ENCODE measurements at places on chromosomes 13 and 19.

DNA sequence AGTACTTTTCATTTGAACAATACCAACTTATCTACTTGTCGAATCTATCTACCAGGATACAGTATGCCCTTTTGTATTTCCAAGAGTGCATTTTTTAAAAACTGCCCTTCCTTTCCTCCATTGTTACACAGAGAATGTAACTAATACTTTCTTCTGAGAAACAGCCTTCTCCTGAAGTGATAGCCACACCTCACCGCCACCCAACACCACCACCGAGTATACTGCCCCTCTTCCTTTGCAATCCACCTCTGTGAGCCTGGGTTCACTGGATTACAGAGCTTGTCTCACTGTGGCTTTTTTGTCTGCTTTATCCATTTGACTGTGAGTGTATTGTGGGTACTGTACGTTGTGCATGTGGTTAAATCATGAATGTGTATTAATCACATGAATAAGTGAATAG is 305.4 kb downstream of the KLF12 start:
- no peak for DNase-seq

GRCh38 chr19:17405250-17406045 is at the start of gene BST2:
BST2 (minus strand) TSS chr19:17405630; CDS start chr19:17405575, 55 bp downstream.
- no peak for DNase-seq

GRCh38 chr19:39780894-39781293 is 2.2 kb downstream of the LEUTX start:
- no peak for DNase-seq

DNA sequence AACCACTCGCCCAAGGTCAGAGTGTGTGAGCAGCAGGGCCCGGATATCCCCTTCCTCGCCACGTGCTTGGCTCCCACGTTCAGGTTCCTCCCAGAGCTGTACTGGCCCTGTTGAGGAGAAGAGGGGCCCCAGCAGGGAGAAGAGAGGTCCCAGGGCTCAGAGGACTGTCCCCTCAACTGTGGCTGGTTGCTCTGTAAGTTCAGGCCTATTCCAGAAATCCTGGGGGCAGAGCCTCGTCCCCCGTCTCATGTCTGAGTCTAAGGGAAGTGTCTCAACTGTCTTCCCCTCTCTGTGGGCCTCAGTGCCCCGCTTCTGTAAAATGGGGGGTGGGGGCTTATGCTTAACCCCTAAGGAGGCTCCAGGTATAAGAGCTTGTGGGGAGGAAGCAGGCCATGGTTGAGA is 3.9 kb downstream of the PPP5C start:
- no peak for DNase-seq

GRCh38 chr13:108828086-108828815 is 198.8 kb downstream of the MYO16 start:
- no peak for DNase-seq

GRCh38 chr19:32268381-32268780 is 77.0 kb upstream of the ZNF507 start:
- DNase-seq = no peak

- no peak for DNase-seq
These were observed 16.8 kb downstream of the PHF11 start for GRCh38 chr13:49512578-49512977.

DNA sequence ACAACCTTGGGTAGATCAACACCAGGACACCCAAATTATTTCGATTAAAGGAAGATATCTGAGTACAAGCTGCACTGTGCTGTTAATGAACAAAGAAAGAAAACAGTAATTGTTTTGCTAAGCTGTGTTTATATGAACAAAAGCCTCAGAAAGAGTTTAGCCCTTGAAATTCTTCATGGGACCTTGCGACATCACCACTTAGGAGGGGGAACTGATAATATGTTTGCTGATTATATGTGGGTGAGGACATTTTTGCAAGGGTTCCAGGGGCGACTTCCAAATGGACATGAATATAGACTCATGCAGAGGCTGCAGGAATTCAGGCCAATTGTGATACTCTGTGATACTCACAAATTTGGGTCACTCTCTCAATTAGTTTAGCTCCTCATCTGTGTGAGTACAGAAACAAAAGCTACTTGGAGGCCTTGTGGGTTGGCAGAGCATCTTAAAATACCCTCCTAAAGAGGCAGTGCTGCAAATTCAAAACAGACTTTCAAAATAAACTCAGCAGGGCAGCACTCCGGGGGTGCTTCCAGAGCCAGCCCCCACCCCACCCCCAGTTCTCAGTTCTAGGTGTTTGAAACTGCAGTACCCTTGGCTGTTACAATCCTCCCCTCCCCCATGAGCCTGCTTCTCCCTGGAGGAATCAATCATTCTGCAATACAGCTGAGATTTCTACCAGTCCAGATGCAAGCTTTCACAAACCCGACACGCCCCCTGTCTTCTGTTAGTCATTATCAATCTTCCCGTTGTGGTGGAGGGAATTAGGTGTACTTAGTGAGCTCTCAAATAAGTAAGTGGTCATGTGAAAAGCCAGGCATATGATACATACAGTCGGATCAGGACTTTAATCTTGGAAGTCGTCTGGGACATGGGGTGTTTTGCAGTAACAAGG is 97.0 kb upstream of the MBNL2 start:
- peak; percentile 27 for DNase-seq

DNA sequence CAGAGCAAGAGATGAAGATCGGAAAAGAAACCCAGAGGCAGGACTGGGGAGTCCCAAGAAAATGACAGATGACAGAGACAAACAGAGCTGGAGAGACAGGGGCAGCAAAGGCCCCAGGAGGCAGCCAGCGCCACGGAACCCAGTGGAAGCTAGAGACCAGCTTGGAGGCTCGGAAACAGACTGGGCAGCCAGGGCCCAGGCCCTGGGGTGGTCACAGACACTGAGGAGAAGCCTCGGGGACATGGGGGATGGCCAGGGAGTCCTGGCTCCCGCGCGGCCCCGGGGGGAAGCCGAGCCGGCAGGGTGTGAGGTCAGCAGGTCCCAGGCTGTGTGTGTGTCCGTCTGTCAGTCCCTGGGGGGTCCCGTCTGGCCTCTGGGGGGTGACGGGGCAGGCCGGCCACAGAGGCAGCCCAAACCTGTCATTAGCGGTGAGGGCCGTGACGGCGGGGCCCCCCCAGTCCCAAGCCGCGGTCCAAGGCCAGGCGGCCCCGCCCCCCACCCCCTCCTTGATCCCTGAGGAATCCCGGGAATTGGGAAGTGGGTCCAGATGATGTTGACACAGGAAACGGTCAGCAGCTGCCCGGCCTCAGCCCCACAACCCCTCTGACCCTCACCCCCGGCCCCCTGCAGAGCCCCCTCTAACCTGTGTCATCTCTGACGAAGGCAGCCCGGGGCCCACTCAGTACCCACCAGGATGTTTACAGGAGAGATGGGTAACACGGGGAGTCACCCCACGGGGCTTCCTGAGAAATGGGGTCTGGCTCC is 2.5 kb upstream of the TMEM190 start:
- no peak for DNase-seq

- no peak for DNase-seq
These were observed 517.4 kb downstream of the RFC3 start for GRCh38 chr13:34335014-34336007.

DNA sequence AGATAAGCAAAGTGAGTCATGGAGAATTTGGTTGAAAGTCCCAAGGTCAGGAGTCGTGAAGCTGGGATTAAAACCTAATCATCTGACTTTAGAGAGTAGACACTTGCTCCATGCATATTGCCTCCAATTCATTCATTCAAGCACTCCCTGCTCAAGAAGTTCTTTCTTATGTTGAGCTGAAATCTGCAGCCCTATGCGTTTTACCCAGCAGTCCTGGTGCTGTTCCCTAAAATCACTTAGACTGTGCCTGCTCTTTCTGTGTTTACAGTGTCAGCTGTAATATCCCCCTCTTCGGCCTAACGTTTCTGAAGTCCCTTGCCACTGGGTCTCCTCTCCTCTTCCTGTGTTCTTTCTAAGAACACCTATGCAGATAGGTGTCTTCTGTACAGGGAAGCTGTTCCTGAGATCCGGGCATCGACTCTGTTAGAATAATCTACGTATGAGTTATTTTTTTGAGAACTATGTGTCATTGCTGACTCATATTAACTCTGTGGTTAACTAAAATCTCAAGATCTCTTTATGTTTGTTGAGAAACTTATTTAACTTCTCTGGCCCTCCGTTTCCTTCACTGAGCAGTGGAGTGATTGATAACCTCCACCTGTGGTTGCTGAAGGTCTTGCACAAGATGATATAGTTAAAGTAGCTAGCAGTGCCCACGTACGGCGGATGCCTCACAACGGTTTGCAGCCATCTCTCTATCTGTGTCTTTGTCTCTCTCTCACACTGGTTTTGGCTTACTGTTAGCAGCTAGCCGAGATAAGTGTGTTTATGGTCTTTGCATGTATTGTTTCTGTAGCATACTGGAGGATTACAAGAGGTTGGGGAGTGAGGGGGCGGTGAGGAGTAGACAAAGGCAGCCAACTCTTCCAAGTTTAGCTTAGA is 4.7 kb downstream of the ALOX5AP start:
- DNase-seq = peak; percentile 87

DNA sequence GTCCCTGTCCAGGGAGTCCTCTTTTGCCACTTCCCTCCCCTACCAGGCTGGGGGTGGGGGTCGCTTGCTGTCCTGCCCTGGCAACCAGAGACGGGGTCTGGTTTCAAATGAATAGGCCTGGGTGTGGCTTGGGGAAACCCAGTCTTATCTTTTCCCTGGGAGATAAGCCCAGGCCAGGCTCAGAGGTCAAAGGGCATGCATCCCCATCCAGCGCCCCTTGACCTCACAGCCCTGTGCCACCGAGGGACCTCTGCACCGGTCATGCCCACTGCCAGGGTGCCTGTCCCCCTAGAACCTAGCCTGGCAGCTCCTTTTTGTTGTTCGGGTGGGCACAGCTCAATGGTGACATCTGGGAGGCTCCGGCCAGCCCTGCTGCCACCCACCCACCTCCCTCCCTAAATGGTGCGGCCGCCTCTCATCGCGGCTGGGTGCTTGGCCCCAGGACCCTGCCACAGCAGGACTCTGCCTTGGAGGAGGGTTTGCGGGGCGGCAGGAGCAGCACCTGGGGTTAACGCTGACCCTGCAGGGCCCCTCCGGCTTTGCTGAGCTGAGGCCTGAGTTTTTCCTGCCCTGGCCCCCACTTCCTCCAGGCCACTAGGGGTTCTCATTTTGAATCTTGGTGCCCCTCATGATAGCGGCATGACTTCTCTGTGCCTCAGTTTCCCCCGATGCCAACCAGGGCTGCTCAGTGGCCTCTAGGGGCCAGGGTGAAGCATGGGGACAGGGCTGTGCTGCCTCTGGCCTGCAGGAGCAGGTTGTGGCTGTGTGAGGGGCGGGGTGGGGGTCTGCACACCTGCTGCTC is 2.9 kb upstream of the CERS1 start:
- no peak for DNase-seq

DNA sequence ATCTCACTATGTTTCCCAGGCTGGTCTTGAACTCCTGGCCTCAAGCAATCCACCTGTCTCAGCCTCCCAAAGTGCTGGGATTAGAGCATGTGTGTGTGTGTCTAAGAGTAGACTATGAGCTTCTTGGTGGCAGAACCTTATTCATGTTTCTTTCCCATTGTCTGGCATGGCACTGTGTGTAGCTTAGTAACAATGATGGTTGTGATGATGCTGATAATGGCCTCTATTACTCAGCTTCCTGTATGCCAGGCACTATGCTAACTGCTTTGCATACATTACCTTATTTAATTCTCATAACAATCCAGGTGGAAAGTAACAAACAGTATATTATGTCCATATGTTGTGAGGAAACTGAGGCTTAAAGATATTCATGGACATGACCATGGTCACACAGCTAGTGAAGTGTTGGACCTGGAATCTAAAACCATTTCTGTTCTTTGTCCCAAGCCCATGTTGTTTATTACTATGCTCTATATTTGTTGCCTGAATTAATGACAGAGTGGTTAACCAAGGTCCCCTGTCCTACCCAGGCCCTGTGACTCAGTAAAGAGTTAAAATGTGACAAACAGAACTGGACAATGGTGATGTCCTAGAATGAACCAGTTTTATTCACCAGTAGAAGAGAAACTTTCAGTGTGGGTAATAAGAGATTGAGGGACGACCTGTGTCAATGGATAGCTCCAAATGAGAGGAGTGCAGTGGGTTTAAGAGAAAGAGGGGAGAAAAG is 109.6 kb downstream of the KLF5 start:
- no peak for DNase-seq

DNA sequence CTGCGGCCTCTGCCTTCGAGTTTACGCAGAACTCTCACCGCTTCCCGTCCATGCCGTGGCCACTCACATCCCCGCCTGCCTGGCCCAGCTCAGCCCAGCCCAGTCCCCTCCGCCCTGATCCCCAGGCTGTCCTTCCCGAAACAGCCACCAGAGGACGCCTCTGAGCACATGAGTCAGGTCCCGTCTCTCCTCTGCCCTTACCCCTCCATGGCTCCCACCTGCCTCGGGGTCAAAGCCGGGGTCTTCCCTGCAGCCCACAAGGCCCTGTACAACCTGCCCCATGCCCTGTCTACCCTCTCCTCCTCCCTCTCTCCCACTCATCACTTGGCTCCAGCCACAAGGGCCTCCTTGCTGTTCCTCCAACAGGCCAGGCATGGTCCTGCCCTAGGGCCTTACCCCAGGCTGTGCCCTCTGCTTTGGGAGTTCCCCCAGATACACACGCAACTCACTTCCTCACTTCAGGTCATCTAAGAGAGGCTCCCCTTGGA is 8.1 kb upstream of the SEMA6B start:
- peak; percentile 27 for DNase-seq

DNA sequence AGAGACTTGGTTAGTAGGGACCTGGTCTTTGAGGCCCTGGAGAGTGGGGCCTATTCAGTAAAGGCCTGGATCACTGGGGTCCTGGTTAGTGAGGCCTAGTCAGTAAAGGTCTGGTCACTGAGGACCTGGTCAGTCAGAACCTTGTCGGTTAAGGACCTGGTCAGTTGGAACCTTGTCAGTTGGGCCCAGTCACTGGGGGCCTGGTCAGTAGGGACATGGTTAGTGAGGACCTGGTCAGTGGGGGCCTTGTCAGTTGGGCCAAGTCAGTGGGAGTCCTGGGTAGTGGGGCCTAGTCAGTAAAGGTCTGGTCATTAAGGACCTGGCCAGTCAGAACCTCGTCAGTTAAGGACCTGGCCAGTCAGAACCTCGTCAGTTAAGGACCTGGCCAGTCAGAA is 43.2 kb upstream of the TPM4 start:
- DNase-seq = no peak

GRCh38 chr19:3577723-3578344 is 5.1 kb downstream of the HMG20B start:
- DNase-seq = no peak

GRCh38 chr13:109773276-109773675 is 13.1 kb downstream of the IRS2 start:
- DNase-seq = no peak

GRCh38 chr19:51196181-51196580 is 28.7 kb upstream of the CD33 start:
- DNase-seq = no peak

GRCh38 chr13:51180853-51181511 is 41.2 kb upstream of the FAM124A start:
- DNase-seq = no peak

- DNase-seq = no peak
These were observed 3.5 kb upstream of the ZNF577 start for GRCh38 chr19:51891193-51891747.

- DNase-seq = no peak
These were observed 181.1 kb downstream of the DCT start for GRCh38 chr13:94298346-94298745.
